ENCODE measurements at places on chromosomes 13 and 19. TPM values are rescaled to one million over a fixed set of nuclear protein-coding genes. Genes with fewer than 3 reads are reported as not detected.

DNA sequence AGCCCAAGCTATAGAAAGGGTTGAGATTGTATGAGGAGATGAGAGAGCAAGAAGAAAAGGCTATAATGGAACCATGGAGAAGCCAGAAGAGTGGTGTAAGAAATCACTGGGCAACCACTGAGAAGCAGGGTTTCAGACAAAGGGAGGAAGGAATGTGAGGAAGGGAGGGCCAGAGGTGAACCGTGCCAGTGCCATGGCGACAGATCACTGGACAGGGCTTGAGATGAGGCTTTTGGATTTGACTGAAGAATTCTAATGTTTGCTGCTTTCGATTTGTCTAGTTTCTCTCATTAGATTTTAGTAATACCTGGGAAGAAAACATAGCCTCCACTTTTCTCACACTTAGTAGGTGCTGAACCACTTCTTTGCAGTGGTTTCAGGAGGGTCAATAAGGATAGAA lies 6.3 kb upstream of the GPR183 start:
- no peak for DNase-seq

The CEACAM19 gene
- 1.8 TPM for total RNA-seq

The YJEFN3 gene
- total RNA-seq: 2.8 TPM

DNA sequence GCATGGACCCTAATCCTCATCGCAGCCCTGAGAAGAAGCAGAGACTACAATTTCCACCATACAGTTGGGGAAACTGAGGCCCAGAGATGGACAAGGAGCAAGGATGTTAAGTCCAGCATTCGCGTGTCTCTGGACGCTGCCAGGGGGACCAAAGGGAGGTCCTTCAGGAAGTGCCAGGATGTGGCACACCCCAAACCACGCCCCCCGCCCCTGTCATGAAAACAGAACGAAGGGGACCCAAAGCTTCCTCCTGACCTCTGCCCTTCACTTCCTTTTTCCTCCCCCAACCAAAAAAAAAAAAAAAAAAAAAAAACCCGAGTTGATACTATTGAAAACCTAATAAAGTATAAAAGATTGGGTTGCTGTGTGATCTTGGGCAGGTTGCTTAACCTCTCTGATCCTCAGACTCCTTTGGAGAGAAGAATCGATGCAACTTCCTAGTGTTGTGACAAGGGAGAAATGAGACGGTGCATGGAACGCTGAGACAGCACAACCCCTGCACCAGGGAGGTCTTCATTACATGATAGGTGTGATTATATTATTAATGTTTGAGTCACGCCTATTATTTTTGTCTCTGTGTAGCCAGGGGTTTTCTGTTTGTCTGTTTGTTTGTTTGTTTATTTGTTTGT lies 2.7 kb upstream of the ZBTB7A start:
- no peak for DNase-seq

The IL12RB1 gene
- total RNA-seq: 0.18 TPM

DNA sequence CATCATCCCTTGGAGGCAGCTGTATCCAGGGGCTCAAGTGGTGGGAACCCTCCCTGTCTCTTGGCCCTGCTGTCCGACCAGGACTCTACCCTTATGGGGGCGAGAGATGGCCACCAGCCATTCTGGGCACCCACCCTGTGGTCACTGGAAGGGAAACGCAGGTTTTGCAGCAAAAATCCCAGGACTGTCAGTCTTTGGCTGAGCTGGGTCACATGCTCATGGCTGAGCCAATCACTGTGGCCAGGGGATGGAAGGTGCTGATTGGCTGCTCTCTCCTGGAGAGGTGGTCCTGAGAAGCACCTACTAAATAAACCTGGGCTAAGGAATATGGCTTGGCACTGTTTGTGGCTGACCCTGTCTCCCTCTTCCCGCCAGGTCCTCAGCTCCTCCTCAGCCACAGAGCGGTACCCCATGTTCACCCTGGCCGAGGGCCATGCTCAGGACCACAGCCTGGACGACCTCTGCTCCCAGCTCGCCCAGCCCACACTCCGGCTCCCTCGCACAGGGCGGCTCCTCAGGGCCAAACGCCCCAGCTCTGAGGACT lies 8.9 kb downstream of the ATG4D start:
- DNase-seq: no peak

DNA sequence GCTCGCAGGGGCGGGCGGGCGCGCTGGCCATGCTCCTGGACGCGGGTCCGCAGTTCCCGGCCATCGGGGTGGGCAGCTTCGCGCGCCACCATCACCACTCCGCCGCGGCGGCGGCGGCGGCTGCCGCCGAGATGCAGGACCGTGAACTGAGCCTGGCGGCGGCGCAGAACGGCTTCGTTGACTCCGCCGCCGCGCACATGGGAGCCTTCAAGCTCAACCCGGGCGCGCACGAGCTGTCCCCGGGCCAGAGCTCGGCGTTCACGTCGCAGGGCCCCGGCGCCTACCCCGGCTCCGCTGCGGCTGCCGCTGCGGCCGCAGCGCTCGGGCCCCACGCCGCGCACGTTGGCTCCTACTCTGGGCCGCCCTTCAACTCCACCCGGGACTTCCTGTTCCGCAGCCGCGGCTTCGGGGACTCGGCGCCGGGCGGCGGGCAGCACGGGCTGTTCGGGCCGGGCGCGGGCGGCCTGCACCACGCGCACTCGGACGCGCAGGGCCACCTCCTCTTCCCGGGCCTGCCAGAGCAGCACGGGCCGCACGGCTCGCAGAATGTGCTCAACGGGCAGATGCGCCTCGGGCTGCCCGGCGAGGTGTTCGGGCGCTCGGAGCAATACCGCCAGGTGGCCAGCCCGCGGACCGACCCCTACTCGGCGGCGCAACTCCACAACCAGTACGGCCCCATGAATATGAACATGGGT lies 599 bp downstream of the ZIC2 start:
- no peak for DNase-seq

The ZNF793 gene
- 35.2 TPM for total RNA-seq

The ABCC4 gene
- total RNA-seq: 8.3 TPM

DNA sequence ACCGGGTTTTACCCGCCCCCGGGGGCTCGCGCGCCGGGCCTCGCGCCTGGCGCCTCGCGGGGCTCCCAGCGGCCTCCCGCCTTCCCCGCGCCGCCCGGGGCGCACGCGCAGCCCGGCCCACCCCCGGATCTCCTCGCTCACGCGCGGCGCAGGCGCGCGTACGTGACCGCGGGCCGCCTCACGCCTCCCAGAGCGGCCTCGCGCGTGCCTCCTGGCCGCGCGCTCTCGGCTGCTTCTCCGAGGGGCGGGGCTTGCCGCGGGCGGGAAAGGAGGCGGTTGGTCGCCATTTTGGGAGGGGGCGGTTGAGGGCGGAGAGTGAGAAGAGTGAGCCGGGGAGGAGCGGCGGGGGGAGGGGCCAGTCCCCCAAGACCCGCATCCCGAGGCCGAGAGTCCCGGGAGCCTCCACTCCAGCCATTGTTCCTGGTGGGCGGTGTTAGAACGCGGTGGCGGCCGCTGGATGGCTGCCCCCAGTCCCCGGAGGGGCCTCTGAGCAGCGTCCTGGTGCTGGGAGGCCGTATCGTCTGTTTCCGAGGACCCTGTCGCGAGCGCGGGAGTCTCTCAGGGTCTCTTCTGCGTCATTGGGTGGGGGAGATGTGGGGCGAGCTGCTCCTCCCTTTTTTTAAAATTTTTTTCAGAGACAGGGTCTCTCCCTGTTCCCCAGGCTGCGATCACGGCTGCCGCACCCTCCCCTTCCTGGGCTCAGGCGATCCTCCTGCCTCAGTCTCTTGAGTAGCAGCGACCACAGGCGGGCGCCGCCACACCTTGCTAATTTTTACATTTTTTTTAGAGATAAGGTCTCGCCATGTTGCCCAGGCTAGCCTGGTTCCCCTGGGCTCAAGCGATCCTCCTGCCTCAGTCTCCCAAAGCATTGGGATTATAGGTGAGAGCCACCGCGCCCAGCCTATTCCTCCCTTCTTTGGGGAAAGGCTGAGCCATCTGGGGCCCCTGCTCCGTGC lies at the start of gene ZNF541:
ZNF541 (minus strand) TSS at position 78 of the 956 bp plus-strand sequence. CDS start 17,292 bp downstream, outside the sequence.
- peak; percentile 89 for DNase-seq

DNA sequence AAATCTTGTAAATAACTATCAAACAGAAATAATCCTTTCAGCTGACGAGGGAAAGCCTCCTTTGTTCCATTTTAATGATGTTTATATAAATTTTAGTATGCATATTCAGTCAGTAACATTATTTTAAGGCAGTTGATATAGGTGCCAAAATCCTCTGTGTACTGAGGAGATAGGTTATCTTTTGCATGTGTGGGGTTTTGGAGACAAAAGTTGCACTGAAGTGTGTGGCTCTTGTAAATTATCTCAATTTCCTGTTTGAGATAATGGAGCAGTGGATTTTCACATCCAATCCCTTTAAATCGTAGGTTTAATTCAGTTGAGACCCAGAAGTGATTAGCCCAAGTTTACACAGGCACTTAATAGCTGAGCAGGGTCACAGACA lies 106.6 kb downstream of the RGCC start:
- DNase-seq: no peak

The ZNF835 gene
- total RNA-seq: 7.8 TPM

- DNase-seq: no peak
These were observed 500.8 kb downstream of the SLITRK6 start for GRCh38 chr13:85298387-85298924.

DNA sequence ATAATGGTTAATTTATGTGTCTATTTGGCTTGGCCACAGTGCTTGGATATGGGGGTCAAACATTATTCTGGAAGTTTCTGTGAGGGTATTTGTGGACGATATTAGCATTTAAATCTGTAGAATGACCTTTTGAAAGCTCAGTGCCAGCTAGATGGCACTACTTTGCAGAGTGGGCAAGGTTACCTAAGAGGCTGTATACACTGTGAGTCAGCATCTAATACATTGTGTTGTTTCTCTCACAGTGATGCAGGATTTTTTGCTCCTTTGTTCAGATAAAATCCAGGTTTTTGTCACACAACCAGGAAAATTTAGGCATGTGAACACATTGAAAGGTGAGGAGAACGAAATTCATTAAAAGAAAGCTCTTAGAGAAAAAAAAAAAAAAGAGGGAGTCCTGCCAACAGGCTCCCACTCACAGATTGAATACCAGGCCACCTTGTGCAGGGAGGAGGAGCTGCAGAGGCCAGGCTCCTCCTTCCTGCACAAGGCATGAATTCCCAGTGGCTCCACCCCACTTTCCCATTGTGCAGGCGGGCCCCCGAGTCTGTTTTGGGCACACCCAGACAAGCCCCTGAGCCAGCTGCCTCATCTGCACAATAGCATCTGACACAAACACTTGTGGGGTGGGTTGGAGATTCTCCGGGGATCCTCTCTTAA lies 551.0 kb upstream of the ATXN8OS start:
- DNase-seq: no peak

DNA sequence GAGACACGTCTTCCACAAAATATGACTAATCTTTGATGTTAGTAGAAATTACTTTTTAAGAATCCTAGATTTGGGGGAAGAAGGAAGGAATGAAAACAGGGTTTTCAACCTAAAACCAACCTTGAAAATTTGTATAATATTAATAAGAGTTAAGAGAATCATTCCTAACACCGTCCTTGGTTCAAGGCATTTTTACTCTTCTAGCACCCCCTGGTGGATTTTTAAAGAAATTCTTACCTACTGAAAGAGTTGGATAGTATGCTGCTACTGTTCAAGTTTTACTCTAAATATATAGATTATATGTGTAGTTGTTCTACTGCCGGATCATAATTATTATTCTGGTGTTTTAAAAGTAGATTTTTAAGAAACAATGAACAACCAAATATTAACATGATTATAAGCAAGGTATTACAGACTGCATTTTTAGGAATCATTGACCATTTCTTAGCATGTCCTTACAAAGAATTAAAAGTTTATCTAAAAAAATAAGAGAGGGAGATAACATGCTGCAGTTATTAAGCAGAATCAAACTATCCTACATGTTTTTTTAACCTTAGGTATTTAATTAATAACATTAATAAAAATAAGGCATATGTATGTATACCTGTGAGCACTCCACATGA lies 7.4 kb upstream of the SLITRK6 start:
- peak; percentile 38 for DNase-seq

The ZNF586 gene
- 58.6 TPM for total RNA-seq

The PTPRH gene
- 0.73 TPM for total RNA-seq

The GATAD2A gene
- 18.8 TPM for total RNA-seq

The RNF225 gene
- not detected for total RNA-seq

DNA sequence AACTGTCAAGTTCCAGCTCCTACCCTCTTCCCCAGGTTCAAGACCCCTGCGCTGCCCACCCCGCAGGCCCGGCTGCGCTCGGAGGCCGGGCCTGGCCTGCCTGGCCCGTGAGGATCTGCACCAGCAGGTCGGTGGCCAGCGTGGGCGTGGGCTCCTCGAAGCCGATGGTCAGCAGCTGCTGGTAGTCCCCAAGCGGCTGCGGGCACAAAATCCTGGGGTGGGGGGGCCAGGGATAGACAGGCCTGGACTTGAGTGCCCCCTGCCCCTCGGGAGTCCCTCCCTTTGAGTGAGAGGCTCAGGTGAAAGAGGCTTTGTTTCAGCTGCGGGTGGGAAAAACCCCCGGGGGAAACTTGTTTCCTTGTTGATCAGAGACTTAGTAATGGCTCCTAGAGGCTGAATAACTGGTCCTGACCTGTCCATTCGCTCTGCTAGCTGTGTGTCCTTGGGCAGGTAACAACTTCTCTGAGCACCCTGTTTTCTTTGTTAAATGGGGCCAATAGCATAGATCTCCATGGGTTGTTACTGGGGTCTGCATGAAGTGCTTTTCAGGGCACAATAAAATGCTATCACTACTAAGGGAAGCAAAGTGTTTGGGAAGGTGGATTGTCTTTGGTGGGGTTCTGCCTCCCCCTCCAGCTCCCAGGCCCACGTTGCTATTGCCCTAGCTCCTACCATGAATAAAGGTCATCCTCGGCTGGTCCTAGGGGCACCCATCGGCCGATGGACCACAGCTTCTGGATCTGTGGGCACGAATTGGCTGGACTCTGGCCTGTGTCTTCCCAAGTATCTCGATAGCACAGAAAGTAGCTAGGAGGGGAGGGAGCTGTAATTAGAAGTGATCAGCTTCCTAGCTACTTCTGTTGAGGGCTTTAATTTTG lies 3.5 kb downstream of the C19orf67 start:
- DNase-seq: no peak

DNA sequence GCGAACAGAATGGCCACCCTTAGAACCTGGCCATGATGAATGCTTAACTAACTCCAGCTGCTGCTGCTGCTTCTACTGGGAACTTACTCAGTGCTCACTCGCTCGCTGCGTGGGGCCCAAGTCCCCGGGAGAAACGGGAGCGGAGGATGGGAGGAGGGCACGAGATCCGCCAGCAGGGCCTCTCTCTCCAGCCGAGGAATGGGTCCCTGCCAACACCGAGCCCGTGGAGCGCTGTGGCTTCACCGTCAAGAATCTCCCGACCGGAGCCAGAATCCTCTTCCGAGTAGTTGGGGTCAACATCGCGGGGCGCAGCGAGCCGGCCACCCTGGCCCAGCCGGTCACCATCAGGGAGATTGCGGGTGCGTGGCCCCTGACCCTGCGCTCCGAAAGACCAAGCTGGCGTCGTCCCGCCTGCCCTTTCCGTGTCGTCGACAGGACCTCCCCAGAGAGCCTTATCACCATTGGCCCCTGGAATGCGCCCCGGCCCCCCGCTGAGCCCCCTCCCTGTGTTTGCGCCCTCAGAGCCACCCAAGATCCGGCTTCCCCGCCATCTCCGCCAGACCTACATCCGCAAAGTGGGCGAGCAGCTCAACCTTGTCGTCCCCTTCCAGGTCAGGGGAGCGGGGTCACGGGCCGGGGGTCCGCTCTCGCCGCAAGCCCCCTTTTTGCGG lies 17.8 kb upstream of the EMC10 start:
- DNase-seq: no peak

- DNase-seq: no peak
These were observed 24.0 kb upstream of the OLFM4 start for GRCh38 chr13:53004573-53004972.

GRCh38 chr19:17610384-17610783 lies 54.9 kb downstream of the COLGALT1 start:
- peak; percentile 43 for DNase-seq

The FPR1 gene
- total RNA-seq: 3.2 TPM

The KL gene
- 1.5 TPM for total RNA-seq

Data from cerebellum (tissue), 4 donors.